ENCODE measurements at places on chromosomes 5 and 9.

DNA sequence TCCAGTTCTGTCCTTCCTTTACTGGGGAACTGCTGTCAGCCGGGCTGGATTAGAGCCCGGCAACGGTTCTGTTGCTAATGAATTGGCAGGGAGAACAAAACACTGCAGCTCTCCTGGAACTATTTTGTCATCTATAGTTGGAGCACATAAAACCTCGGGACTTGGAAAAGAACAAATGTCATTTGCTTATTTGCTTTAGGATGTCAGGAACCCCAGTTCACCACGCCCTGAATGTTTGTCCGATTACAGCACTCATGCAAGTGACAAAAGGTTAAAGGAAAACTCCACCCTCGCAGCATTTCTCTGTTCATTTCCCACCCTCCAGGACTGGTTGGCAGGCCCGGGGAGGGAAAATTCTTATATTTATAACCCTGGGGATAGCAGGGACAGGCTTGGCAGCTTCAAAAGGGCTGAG is 66.4 kb upstream of the PLPP1 start:
- DNase-seq = peak; percentile 86

DNA sequence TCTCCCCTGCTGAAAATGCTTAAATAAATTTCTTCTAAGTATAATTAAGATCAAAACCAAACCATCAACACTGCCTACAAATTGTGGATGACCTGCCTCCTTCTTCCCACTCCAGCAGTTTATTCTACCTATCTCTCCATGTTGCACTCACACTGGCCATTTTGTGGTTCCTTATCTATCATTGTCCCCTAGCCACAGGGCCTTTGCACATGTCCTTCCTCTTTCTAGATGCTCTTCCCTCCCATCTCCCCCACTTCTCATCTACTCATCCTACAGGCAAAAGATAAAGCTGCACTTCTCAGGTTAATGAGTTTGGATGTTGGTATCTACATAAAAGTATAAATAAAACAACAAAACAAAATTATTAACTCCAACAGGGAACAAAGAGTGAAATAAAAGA is 70.6 kb upstream of the CCNG1 start:
- no peak for DNase-seq

GRCh38 chr9:131387394-131387793 is 6.5 kb upstream of the PRRC2B start:
- DNase-seq = no peak

GRCh38 chr5:91177639-91178038 is 205.5 kb downstream of the ARRDC3 start:
- peak; percentile 63 for DNase-seq

DNA sequence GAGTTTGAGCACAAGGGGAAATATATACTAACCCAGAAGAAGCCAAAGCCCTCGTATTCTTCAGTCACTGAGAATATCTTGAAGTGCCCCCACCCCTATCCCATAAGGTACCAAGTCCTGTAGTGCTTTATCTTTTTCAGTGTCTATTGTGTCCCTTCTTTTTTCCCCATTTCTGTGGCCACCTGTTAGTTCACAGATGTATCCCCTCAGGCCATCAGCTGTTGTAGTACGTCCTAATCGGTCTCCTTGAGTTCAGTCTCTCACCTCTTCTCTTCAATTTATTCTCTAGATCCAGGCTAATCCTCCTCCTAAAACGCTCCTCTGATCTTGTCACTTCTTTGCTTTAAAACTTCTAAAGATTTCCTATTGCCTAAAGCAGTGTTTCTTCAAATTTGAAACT is 10.4 kb downstream of the RGS7BP start:
- DNase-seq = no peak

- no peak for DNase-seq
Observed at GRCh38 chr5:54021431-54022164, 288.8 kb downstream of the ARL15 start.

DNA sequence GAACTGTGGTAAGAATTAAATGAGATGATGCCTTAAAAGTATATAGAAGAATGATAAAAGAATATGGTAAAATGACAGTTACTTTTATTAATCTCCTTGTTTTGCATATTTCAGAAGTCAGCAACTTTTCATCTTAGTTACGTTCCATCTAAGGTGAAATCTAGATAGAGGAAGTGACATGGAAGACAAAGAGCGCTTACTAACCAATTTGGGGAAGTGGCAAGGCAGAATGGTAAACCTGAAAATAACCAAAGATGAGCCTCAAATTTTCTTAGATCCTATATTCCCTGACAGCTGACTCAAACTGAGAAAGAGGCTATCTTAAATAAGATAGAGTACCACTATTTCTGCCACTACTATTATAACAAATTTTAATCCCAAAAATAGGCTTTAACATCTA is 52.5 kb downstream of the FGF10 start:
- no peak for DNase-seq

DNA sequence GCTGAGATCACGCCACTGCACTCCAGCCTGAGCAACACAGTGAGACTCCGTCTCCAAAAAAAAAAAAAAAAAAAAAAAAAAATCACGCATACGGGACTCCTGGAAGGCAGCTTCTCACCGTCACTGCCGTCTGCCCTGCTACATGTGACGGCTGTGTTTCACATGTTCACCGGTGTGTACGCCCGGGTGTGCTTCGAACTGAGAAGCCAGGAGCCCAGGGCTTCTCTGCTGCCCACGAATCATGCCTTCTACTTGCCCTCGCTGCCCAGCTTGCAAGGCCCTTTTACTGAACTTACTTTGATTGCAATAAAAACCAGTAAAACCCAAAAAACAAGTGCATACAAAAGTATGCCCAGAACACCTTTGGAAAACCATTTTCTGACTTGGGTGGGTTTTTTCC is 5.8 kb upstream of the NKD2 start:
- no peak for DNase-seq

GRCh38 chr5:27377626-27378025 is 339.2 kb upstream of the CDH9 start:
- DNase-seq = no peak

DNA sequence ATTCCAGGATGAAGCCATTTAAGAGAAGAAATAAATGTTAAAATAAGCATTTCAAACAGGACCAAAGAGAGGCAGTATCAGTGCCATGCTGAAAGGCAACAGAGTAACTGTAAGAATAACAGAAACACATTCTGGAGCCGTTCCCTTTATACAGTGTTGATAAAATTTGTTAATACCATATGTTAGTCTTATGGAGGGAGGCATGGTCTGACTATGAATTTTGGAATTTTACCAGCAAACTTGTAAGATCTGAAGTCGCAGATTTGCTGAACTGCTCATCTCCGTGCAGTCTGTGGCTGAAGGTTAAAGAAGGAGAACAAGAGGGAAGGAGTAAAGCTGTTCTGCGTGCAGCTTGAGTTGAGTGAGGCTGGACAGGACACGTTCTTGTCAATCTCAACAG is 508.4 kb downstream of the NFIB start:
- DNase-seq = no peak

DNA sequence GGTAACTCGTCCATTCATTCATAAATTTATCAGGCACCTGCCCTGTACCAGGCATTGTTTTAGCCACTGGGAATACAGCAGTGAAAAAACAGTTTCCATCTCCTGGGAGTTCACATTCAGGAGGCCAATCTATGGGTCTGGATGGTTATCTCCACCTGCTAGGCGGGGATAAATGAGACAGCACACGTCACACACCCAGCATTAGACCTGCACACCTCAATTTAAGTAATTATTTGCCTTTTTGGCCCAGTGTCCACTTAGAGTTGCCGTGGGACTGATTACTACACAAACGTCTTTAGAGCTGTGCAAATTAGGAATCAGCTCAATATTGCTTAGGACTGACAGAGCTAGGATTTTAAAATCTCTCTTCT is 46.1 kb downstream of the STK10 start:
- DNase-seq = no peak
